ENCODE measurements at places on chromosomes 16 and 17. TPM values are rescaled to one million over a fixed set of nuclear protein-coding genes. Genes with fewer than 3 reads are reported as not detected.

Gene TOM1L2
- 40.3 TPM for total RNA-seq

Gene GCGR
- total RNA-seq: not detected

Gene PITPNM3
- 0.57 TPM for total RNA-seq

Gene RIPOR1
- total RNA-seq: 64.7 TPM

Gene PPM1E
- total RNA-seq: 0.41 TPM

Gene TBC1D3B
- total RNA-seq: 3.5 TPM

Gene KRTAP9-3
- not detected for total RNA-seq

Gene CES3
- not detected for total RNA-seq

Gene COX4I1
- total RNA-seq: 421 TPM

Gene TBC1D3G
- total RNA-seq: not detected

Gene KRTAP9-4
- total RNA-seq: not detected

Gene SPN
- not detected for total RNA-seq

Gene CDR2
- total RNA-seq: 29.7 TPM

Gene NPIPB9
- total RNA-seq: 5.0 TPM

Gene GJC1
- total RNA-seq: 21.1 TPM

Gene HNF1B
- not detected for total RNA-seq

Gene CRHR1
- total RNA-seq: not detected

Gene SHISA9
- total RNA-seq: not detected

Gene NOXO1
- total RNA-seq: not detected

Gene FNDC8
- total RNA-seq: not detected

Gene HOXB5
- total RNA-seq: 0.57 TPM

Gene CDC27
- total RNA-seq: 128 TPM

Gene TMEM238L
- total RNA-seq: not detected

Data from fibroblast of the aortic adventitia (primary cell).